ENCODE measurements at places on chromosomes 12 and 14.

- no peak for DNase-seq
Measured at GRCh38 chr14:58129208-58129607, 22.8 kb downstream of the ARMH4 start.

DNA sequence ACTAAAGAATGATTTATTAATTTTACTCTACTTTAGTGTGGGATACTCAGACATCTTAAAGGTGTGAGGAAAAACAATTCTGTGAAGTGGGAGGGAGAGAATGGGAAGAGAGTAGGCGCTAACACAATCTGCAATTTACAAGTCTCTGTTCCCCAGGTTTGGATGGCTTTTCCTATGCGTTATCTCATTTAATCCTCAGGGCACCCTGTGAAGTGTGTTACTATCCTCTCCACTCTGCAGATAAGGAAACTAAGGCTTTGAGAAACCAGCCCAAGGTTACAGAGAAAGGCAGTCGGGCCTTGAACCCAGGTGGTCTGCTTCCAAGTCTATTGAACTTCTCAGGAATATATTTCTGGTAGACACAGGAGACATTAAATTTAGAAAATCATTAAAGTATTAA lies 36.2 kb upstream of the TUBA1C start:
- no peak for DNase-seq

- DNase-seq = no peak
Measured at GRCh38 chr12:5043589-5044419, at the start of gene KCNA5. Gene KCNA5, plus strand, starts transcription at chr12:5043879. Its CDS starts 269 bp downstream, at chr12:5044148.

DNA sequence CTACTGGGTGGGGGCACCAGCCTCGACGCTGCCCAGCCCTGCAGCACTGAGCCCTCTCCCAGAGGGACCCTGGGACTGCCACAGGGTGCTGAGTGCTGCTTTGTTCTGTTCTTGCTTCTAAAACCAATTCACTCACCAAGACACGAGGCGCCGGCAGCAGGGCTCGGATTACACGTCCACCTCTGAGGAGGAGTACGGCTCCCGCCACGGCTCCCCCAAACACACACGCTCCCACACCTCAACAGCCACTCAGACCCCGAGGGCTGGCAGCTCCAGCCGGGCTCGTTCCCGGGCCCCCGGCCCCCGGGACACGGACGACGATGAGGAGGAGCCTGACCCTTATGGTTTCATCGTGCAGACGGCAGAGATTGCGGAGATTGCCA lies 24.3 kb downstream of the CEP170B start:
- DNase-seq = no peak

- no peak for DNase-seq
Measured at GRCh38 chr14:32698831-32699230, 239.8 kb upstream of the NPAS3 start.

DNA sequence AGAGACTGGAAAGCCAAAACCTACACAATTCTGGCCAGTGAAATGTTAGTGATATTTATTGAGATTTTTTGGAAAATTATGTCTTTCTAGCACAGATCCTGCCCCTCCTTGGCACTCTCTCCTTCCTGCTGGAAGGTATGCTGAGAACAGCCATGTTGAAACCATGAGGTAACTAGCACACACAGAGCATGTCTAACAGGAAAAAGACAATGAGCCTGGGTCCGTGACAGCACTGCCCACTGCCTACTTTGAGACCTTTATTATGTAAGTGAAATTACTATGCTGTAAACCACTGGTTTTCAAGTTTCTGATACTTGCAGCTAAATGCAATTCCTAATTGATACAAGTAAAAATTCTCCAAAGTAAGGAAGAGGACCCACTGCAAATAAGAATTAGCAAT lies 81.6 kb upstream of the SINHCAF start:
- DNase-seq = no peak

DNA sequence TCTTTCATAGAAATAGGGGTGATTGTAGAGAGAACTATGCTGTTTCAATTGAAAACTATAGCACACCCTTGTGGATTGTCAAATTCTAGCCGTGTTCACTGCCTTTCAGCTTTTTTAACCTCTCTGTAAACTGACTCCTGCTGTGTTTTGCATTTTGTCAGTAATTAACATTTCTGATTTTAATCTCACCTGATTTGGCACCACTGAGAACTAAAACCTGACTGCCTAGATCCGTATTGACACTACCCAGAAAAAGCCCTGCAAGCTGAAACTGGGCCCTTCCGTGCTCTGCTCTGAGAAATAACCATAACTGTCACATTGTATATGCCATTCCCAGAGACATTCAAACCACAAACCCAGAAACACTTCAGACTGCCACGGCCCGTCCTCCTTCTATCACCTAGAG lies 26.6 kb upstream of the ETV6 start:
- DNase-seq = no peak

GRCh38 chr12:114697741-114698565 lies 14.0 kb upstream of the TBX3 start:
- DNase-seq = no peak

- DNase-seq = no peak
Measured at GRCh38 chr12:108093209-108093608, 35.9 kb upstream of the WSCD2 start.

DNA sequence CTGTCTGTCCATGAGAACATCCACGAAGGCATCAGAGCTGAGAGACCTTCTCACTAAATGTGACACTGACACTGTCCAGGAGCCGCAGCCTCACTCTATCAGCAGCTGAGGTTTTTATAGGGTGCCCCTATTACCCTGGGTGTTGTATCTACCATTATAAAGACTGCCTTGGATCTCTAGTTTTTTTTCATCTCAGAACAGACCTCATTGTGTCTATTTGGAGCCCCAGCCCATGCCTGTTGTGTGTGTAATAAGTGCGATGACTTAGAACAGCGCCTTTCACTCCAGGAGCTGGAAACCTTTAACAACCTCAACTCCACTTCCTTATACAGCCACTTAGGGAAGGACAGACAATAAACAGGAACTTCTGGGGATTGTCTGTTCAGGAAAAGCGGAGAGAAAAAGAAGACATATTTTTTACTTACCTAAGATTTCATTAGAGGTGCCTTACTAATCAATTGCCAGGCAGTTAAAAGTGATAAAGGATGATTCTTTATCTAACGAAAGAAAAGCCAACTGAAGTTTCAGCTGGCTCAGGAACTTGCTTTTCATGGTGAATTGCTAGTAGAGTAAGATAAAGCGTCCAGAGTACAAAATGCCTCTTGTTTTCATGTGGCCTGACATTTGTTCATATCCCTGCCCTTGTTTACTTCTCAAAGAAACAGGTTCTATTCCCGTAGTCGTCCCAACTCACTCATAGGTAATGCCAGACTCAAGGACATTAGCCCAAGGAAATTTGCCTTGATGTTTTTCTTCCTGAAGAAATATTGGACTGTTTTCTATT lies 420.6 kb downstream of the RAD51B start:
- DNase-seq = no peak

GRCh38 chr14:26132061-26132645 lies 465.7 kb downstream of the NOVA1 start:
- no peak for DNase-seq

- DNase-seq = no peak
Measured at GRCh38 chr12:7162691-7163114, 26.8 kb upstream of the PEX5 start.

- no peak for DNase-seq
Measured at GRCh38 chr14:58887931-58888330, 250.2 kb downstream of the DACT1 start.

- DNase-seq = no peak
Measured at GRCh38 chr14:33026850-33027430, 88.3 kb downstream of the NPAS3 start.

DNA sequence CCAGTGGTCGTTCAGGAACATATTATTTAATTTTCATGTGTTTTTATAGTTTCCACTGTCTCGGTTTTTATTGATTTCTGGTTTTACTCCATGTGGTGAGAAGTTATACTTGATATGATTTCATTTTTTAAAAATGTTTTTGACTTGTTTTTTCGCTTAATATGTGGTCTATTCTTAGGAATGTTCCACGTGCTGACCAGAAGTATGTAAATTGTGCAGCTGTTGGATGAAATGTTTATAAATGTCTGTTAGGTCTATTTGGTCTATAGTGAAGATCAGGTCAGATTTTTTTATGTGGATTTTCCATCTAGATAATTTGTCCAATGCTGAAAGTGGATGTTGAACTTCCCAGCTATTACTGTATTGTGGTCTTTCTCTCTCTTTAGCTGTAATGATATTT lies 433.8 kb upstream of the MIS18BP1 start:
- no peak for DNase-seq

- DNase-seq = no peak
Measured at GRCh38 chr12:84355561-84355960, 557.0 kb downstream of the SLC6A15 start.

DNA sequence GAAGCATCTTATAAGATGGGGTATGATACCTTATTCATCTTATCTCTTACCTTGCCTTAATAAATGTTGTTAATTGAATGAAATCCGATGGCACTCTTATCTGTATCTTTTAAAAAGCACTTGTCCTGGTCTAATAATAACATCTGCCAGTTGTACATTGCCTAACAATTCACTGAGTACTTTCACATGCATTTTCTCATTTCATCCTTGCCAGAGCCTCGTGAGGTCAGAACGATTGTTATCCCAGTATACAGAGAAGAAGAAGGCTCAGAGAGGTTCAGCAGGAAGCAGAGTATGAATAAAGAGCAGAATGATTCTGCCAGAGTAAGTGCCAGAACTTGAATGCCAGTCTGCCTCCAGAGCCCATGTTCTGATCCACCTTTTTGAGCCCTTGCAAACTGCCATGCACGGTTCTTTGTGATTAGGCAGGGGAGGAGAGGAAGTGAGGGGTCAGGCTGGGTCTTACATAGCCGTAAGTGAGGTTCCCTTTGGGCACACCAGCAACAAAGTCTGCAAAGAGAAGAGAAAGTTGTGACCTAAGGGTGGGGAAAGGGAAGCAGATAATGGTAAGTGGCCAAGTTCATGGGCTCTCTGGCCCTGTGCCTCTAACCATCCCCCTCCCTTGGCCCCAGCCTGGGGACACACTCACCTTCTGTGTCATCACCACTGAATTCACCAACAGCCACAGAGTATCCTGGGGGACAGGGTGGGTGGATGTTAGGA lies 11.7 kb downstream of the ITGA5 start:
- DNase-seq = no peak

DNA sequence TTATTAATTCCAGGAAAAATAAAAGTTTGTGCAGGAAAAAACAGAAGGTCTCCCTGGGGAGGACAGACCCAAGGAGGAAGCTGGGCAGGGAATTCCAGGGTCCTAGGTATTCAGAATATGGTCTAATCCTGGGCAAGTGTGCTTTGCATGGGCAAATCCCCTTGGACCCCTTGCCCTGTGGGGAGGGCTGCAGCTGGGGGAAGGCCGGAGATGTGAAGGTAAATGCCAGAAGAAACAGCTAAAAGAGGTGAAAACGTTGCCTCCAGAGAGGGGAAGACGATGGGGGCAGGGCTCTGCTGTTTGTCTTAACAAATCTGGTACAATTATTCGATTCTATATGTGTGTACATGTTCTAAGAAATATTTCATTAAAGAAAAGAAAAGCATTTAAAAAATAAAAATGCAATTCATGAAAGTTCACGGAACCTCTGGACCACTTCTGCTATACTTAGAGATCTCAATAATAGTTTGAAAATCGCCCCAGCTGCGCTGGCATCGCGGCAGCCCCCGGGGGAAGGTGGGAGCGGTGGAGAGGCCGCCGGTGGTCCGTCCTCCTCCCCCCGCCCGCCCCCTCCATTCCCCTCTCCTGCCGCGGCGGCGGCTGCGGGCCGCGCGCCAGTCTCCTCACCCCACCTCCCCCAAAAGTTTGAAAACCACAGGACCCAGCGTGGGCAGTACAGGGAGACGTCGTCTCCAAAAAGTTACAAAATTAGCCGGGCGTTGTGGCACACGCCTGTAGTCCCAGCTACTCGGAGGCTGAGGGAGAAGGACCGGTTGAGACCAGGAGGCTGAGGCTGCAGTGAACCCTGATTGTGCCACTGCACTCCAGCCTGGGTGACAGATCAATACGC lies 1.5 kb upstream of the PRPF40B start:
- DNase-seq = no peak

GRCh38 chr14:89349171-89350008 lies 67.6 kb downstream of the FOXN3 start:
- no peak for DNase-seq

DNA sequence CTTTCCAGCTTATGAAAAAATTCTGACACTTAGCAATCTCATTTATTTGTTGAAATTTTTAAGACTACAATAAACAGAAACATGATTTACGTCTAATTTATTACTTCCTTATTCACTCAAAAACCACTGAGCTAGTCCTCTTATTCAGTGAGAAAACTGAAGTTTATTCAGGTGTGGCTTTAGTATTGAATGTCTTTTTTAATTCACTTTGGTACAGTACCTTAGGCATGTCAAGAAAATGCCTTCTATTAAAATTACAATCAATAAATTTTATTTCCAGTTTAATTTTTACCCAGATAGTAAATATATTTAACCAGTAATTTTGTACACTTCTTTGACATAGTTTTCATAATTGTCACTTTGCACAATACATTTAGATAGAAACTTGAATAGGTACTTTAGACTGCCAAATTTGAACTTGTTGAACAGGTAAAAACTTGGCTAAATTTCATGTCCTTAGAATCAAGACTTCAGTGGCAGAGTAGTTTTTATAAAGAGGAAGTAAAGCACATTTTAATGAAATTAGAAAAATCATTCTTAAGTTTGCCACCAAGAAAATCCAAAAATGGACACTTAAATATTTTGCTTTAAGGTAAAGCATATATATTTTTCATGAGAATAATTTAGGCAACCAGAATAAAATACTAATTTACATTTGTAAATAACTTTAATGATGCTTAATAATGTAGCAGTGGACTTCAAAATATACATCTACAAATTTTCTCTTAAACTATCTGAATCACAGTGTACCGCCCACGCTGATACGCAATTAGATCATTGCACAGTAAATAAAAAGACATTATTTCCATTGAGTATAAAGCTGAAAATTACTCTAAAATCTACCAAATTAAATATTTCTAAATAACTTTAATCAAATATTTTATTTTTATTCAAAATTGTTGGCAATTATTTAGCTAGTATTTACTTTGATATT lies 159.1 kb downstream of the RASSF9 start:
- DNase-seq = no peak

DNA sequence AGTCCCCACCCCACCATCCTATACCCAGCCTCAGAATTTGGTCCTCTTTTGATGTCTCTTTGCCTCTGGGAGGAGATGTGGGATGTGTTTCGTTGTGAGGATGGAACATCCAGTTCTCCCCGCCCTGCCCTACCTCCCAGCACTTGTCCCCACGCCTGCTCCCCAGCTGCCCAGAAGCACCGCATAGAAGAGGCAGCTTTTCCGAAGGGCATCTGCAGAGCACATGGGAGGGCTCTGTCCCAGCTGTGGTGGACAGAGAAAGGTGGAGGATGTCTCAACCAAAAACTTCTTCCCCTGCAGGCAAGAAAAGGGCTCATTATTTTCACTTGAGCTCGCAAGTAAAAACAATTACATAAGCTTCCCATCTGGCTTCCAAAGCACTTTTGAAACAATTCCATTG lies 302.6 kb downstream of the PCNX1 start:
- no peak for DNase-seq

DNA sequence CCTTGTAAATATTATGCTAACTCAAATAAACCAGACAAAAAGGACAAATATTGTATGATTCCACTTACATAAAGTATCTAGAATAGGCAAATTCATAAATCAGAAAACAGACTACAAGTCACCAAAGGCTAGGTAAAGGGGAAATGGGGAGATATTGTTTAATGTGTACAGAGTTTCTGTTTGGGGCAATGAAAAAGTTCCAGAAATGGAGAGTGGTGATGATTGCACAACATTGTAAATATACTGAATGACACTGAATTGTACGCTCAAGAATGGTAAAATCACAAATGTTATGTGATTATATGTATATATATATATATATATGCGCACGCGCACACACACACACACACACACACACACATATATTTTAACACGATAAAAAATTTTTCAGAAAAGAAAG lies 182.5 kb downstream of the SLC2A13 start:
- DNase-seq = no peak
